Vagina (tissue), 2 donors: ENCODE measurements at places on chromosomes 7 and 10. TPM values are rescaled to one million over a fixed set of nuclear protein-coding genes. Genes with fewer than 3 reads are reported as not detected.

DNA sequence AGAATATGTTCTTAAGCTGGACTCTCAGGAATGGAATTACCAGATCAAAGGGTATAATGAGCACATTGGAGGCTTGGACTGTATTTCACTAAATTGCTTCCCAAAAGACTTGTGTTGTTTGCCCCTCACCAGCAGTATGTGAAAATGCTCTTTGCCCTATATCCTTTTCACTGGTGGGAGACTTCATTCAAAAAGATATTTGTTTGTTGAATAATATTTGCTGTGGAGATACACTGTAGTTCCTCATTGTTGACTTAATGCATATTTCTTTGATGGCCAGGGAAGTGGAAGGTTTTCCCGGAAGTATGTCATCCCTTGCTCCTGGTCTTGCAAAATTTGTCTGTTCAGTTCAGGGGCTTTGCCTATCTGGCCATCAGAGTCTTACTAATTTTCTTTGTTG, 19.4 kb downstream of the GSTO2 start:
- H3K4me3 ChIP-seq = no peak overlapping the region
- DNase-seq = no peak
- peaks cover 10% of the 10 kb centered on the region for H3K4me1 ChIP-seq

The CHST15 gene
- 27.0 TPM for total RNA-seq

DNA sequence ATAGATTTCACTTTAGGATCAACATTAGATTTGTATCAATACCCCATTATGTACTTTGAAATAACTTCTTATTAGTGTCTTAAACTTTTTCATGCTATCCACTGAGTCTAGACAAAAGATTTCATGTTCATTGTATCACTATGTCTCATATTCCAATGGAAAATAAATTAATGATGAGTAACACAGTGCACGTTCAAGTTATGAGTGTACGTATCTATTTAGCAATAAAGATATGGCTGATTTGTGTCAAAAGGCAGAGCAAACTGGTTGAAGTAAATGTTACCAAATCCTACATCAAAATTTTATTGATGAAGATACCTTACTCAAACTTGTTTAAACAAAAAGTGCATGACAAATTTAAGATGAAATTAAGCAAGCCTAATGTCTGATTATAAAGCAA, 102.4 kb downstream of the SEMA3E start:
- no peaks in the 10 kb centered on the region for H3K27me3 ChIP-seq
- H3K36me3 ChIP-seq = no peaks in the 10 kb centered on the region
- DNase-seq = no peak
- no peak overlapping the region for H3K4me3 ChIP-seq
- no peaks in the 10 kb centered on the region for H3K4me1 ChIP-seq

- H3K4me1 ChIP-seq = peaks cover 23% of the 10 kb centered on the region
- DNase-seq = no peak
- no peak overlapping the region for H3K4me3 ChIP-seq
- H3K27me3 ChIP-seq = no peaks in the 10 kb centered on the region
Measured at GRCh38 chr7:30159698-30160143, 24.9 kb downstream of the MTURN start.

- H3K4me3 ChIP-seq = no peak overlapping the region
- peaks cover 5% of the 10 kb centered on the region for H3K4me1 ChIP-seq
- H3K27ac ChIP-seq = no peak overlapping the region
- DNase-seq = no peak
Measured at GRCh38 chr10:104440221-104440620, 86.6 kb downstream of the CFAP58 start.

The OR9A2 gene
- total RNA-seq = not detected

GRCh38 chr10:29237786-29238185, 51.1 kb upstream of the LYZL1 start:
- H3K4me3 ChIP-seq = no peak overlapping the region
- DNase-seq = no peak
- H3K27ac ChIP-seq = no peak overlapping the region
- H3K27me3 ChIP-seq = no peaks in the 10 kb centered on the region
- H3K36me3 ChIP-seq = no peaks in the 10 kb centered on the region
- no peaks in the 10 kb centered on the region for H3K4me1 ChIP-seq

The RBP4 gene
- total RNA-seq = 36.8 TPM

- H3K27me3 ChIP-seq = no peaks in the 10 kb centered on the region
- no peaks in the 10 kb centered on the region for H3K4me1 ChIP-seq
- no peak for DNase-seq
- no peak overlapping the region for H3K4me3 ChIP-seq
- no peak overlapping the region for H3K27ac ChIP-seq
Measured at GRCh38 chr10:12943425-12943824, 58.1 kb downstream of the CCDC3 start.

DNA sequence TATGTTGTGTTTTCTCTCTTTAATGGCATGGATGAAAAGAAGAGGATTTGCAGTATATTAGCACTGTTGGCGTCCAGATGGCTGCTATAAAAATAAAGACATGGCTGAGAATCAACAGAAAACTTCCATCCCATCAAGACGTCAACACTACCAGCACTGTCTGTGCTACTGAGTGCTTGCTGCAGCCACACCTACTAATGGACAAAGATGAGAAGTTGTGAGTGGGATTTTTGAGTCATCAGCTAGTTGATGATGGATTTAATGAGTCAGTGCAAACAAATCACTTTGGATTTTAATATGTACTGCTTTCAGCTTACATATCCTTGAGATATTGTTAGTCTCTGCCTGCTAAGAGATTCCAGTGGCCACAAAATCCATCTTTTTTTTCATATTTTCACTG, 631.0 kb upstream of the ANKRD30A start:
- no peak overlapping the region for H3K27ac ChIP-seq
- no peak overlapping the region for H3K4me3 ChIP-seq
- no peak for DNase-seq
- H3K36me3 ChIP-seq = no peaks in the 10 kb centered on the region
- no peaks in the 10 kb centered on the region for H3K27me3 ChIP-seq
- H3K4me1 ChIP-seq = peaks cover 20% of the 10 kb centered on the region

The LMOD2 gene
- total RNA-seq = not detected

The PRLHR gene
- 23.1 TPM for total RNA-seq
